ENCODE measurements at places on chromosomes 4 and X. TPM values are rescaled to one million over a fixed set of nuclear protein-coding genes. Genes with fewer than 3 reads are reported as not detected.
A peak's percentile ranks its signal among the peaks of the same experiment; 100 is the strongest.

The IDUA gene
- total RNA-seq, result 10.1 TPM

The ANOS1 gene
- total RNA-seq, result not detected

The PASD1 gene
- total RNA-seq, result not detected

The GPC3 gene
- total RNA-seq, result 0.39 TPM

The NIPAL1 gene
- total RNA-seq, result 1.9 TPM

The MAGEA2B gene
- total RNA-seq, result not detected

DNA sequence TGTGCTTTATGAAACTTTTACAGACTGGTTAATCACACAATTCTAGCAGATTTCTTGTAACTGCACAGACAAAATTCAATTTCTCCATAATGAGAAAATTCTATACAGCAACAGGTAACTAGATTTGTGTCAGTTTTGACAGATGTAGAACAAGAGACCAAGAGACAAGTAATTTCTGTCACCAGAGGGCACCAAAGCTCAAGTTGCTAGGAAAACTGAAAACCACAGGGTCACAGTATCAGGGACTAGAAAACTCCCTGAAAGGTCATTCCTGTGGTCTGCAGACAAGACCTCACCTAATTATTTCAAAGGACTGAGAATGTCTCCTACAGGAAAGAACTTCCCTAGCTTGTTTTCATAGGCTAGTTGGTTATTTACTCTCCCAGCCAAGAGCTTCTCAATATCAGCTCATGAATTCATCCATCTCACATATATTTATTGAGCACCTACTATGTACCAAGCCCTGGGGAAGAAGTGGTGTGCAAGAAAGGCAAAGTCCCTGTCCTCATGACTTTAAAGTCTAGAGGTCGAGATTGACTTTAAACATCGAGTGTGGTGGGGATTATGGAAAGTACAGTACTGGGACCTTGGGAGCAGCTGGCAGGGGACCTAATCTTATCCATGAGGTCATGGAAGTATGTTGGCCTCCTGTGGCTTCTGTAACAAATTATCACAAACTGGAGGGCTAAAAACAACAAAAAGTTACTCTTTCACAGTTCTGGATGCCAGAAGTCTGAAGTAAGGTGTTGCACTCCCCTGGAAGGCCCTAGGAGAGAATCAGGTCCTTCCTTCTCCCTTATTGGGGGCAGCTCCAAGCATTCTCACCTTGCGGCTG lies 47.8 kb upstream of the SETD7 start:
- peak; percentile 18 for DNase-seq

- no peak for DNase-seq
Observed at GRCh38 chrX:53253293-53254020, 27.9 kb downstream of the IQSEC2 start.

DNA sequence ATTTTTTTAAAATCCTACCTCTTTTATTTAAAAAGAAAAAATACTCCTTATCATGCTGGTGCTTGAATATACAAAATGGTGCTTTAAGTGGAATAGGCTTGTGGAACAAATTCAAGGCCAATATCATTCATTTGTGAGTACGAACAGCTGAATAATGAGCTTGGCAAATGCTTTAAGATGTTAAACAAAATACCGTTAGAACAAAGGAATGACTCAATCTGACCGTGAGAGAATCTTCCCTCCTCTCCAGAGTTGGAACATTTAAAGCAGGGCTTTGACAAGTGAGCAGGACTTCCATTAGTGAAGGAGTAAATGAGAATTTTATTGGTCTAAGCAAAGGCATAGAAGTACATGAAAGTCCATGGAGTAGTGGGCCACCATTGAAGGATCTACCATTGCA lies 74.5 kb downstream of the DCLK2 start:
- no peak for DNase-seq

DNA sequence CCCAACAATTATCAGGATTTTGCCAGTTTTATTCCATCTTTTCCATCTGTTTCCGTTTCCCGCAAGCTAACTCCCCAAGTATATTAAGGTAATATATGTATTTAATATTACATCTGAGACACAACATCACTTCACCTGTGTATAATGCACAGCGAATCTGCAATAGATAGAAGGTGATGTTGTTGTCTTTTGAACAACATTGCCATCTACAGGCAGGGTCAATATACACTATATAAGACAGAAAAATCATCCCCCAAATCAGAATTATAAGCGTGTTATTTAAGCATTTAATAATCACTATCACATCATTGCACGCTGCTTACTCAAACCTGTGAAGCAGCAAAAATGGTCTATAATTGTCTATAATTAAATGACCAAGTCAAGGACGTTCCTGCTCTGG lies 1115.5 kb downstream of the NLGN4X start:
- DNase-seq, result no peak
